H4 (cell line): ENCODE measurements at places on chromosomes 7 and 10. TPM values are rescaled to one million over a fixed set of nuclear protein-coding genes. Genes with fewer than 3 reads are reported as not detected.

DNA sequence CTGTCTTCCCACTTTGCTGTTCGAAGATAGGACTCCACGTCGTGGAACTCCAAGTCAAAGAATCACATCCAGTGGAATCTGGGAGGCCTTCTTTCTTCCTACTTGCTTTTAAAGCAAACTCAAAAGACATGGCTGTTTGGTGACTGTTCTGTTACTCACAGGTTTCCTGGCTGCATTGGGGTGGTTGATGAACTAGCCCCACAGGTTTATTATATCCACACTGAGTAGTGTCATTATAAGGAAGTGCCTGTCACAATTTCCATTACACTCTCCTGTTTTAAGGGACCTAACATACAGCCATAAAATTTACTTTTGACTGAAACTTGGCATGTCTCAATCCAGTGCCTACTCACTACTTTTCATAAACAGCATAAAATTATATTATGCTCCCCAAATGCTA, 287.3 kb upstream of the SP4 start:
- no peak for DNase-seq

- DNase-seq: no peak
Observed at GRCh38 chr10:129328546-129328945, 138.5 kb upstream of the MGMT start.

- no peak for DNase-seq
Observed at GRCh38 chr10:102647443-102648268, 3.4 kb downstream of the TRIM8 start.

CYP17A1 gene
- total RNA-seq: not detected in 2 replicates

CCDC136 gene
- total RNA-seq: 5.0 and 5.2 TPM in 2 replicates

DNA sequence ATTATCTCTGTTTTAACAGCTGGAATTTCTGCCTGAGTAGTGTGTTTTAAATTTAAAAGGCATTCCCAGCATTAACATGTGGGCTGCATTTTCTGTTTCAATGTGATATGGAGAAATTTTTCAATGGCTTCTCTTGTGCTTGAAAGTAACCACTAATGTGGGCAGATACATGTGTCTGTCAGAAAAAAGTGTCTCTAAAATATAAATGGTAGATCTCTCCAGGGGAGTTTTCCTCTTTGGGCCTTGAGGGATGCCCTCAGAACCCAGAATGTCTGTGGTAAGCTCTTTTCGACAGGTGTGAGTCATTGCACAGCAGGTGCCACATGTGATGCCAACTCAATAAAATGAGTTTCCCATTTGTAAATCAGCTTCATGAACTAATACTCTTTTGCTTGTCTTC, 221.1 kb downstream of the SEMA3E start:
- DNase-seq: no peak

ACHE gene
- 0.15 TPM in 1 of 2 replicates, not detected in the other for total RNA-seq

ATRNL1 gene
- 4.9 and 5.8 TPM in 2 replicates for total RNA-seq

DNA sequence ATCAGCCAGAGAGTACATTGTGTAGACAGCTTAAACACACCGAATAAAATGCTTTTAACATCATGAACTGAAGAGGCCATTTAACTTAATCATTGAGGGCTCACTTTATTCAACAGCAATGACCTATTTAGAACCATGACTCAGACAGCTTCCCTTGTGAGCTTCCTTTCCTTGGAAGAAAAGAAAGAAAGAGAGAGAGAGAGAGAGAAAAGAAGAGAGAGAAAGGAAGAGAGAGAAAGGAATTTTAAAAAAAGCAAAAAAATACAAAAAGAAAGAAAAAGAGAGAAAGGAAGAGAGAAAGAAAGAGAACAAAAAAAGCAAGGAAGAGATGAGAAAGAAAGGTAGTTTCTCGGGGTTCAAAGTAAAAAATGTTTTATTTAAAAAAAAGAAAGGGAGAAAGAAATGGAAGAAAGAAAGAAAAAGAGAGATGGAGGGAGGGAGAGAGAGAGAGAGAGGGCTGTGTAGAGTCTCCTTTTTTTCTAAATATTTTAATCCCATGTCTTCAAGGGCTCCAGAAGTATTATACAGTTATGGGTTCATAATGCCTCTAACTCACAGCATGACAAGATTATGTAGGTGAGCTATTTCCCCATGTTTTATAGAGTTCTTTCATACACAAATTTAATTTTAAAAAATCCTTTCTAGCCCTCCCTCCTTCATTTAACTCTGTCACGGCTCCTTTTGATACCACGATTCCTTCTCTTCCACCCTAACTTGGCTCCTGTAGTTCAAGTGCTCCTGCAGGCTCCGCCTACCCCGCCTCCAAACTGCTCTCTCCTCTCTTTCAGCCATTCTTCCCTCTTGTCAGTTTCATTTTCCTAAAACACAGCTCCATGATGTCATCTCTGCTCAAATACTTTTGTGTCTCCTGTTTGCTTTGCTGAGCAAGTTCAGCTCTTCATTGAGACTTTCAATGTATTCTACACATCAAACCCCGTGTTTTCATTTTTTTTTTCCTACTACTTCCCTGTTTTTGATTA, 85.5 kb downstream of the PRTFDC1 start:
- DNase-seq: peak; percentile 67

DNA sequence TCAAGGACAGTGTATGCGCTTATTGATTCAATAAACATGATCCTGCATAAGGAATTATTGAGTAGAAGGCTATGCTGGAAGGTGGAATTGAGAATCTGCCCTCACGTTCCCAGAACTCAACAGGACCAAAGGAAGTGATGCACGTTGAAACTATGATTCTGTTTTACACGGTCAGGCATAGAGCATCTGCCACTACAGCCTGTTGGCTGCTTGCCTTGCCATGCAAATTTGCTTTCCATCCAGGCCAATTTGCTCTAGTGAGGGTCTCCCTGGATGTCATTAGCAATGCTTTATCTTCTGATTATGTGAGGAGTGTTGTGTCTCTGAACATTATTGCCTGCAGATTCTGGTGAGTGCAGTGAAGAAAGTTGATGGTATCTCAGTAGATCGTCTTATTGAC, 132.9 kb downstream of the ADRA2A start:
- no peak for DNase-seq

GRCh38 chr10:97169063-97169462, 16.7 kb downstream of the SLIT1 start:
- no peak for DNase-seq

GRCh38 chr7:47737601-47738000, 155.7 kb upstream of the TNS3 start:
- no peak for DNase-seq

TLX1 gene
- not detected in 2 replicates for total RNA-seq

- peak; percentile 56 for DNase-seq
Observed at GRCh38 chr7:98352621-98353020, 48.3 kb downstream of the BAIAP2L1 start.
